ENCODE measurements at places on chromosomes 1 and 21.
A peak's percentile ranks its signal among the peaks of the same experiment; 100 is the strongest.

DNA sequence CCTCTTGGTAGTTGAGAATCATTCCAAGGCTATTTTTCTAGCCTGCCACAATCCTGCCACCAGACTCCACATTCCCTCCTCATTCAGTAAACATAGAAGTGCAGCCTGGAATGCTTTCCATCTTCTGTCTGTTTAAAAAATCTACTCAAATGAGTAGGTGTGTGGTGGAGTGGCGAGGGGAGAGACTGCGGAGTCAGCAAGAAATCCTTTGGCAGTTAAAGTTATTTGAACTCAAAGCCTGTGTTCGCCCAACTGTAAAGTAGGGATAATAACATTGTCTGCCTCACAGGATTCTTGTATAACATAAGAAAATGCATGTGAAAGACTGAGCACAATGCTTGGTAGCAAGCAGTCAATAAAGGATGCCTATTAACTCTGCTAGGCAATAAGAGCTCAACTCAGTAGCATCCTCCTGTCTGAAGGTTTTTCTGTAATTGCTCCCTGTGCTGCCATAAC is 22.2 kb upstream of the DPT start:
- no peak for DNase-seq

DNA sequence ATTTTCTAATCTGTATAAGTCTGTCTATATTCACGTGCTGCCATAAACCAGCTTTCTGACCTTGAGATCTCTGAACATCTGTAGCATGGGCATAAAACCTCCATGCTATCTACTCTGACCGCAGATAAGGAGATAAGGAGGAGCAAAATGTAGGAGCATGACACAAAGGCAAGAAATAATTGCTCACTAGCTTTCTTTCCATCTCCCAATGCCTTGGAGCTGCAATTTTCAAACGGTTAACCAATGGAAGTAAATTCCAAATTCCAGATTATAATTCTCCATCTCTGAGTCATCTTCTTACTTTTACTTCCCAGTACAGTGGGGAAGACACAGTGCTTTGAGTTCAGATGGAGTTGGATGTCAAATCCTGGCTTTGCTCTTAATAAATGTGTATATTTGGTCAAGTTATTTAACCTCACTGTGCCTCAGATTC is 41.6 kb downstream of the CD58 start:
- no peak for DNase-seq

DNA sequence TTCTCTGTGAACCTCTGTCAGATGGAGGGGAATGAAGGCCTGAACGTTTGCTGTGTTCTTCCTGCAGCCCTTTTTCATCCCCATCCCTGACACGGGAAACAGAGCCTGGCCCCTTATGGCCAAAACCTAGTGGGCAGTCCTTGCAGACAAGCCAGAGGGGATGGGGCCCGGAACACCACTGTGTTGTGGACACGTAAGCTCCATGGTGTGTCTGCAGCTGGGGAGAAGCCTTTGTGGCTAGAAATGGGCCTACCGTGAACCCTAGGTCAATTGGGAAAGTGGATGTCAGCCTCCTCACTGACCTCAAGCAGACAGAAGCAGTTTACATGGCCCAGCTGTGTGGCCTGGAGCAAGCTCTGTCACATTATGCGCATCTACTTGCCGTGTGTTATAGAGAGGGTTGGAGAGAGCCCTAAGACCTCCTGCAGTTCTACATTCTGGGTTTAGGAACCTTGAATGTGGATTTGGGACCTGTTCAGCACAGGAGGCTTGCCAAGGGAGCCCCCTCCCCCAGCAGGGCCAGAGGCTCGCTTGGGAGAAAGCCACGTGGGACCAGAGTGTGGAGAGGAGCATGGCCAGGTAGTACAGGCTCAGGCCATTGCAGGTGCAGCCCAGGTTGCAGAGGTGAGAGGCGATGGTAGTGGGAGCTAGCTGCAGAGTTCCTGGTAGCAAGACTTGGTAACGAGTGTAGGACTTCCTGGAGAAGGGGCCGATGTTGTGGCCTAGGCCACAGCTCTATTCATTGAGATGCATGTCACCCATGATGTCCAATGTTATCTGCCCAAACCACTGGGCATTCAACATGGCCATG is 20.7 kb downstream of the PARS2 start:
- no peak for DNase-seq

DNA sequence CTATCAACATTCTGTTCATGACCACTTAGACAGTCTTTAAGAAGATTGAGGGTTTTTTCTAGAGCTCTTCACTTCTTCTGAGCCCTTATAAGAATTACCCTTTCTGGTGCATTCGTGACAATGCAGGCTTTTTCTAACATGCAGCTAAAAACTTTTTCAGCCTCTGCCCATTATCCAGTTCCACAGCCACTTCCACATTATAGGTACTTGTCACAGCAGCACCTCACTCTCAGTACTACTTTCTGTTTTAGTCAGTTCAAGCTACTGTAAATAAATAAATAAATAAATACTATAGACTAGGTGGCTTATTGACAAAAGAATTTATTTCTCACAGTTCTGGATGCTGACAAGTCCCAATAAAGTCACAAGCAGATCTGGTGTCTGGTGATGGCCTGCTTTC is 284.4 kb upstream of the PKN2 start:
- DNase-seq: no peak

- DNase-seq: no peak
Measured at GRCh38 chr1:204343802-204344201, 15.9 kb downstream of the PLEKHA6 start.

DNA sequence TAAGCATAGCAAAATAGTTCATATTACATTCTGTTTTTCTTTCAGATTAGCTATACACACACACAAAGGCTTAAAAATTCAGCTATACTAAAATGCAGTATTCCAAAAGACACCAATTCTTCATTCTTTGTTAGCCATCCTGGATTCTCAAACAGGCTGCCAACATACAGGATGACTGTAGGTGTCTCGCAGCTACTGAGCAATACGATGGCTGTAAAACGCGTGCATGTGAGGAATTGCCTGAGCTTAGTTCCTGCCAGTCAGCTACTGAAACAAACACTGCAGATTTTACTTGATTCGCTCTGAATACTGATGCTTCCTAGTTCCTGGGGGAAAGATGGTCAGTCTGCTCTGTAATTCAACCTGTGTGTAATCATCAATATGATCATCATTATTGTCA is 24.7 kb upstream of the HMGN1 start:
- no peak for DNase-seq

DNA sequence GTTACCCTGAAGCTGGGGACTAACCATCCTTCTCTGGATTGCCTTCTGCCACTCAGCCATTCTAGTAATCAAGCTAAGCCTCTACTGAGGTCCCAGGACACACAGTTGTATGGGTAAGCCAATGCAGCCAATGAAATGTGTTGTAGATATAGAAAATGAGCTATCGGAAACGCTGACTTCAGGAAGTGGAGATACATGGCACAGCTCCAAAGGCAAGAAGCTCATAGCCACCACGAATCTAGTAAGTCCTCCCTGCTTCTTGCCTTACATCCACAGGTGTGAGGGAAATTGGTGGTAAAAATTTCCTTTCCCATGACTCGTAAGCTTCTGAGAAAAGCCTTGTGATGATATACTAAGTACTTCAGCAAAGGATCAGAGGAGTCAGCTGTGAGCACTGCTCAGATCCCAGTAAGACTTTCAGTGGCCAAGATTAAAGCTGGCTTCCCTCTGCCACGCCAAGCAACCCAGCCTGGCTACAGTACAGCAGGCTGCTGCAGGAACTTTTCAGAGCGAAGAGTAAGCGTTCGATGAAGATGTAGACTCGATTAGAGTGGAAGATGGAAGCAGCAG is 117.7 kb downstream of the SIM2 start:
- DNase-seq: no peak

GRCh38 chr21:28253961-28254360 is 738.7 kb downstream of the LTN1 start:
- no peak for DNase-seq

GRCh38 chr1:50651476-50652263 is 228.4 kb upstream of the DMRTA2 start:
- DNase-seq: no peak

DNA sequence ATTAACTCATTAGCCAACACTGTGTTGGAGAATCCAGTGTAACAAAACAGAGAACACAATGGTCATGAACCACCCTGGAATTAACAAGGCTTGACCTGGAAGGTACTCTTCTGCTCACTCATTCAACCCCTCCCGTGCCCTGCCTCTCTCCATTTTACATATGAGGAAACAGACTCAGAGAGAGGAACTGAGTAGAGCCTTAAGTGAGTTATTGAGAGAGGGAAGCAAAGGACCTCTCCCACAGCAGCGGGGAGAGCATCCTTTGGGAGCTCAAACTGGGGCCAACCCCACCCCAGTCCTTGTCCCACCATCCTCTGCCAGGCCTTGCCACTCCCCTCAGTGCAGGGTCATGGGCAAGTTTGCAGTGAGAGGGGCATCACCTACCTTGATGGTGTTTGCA is 1.4 kb downstream of the S100A12 start:
- no peak for DNase-seq

DNA sequence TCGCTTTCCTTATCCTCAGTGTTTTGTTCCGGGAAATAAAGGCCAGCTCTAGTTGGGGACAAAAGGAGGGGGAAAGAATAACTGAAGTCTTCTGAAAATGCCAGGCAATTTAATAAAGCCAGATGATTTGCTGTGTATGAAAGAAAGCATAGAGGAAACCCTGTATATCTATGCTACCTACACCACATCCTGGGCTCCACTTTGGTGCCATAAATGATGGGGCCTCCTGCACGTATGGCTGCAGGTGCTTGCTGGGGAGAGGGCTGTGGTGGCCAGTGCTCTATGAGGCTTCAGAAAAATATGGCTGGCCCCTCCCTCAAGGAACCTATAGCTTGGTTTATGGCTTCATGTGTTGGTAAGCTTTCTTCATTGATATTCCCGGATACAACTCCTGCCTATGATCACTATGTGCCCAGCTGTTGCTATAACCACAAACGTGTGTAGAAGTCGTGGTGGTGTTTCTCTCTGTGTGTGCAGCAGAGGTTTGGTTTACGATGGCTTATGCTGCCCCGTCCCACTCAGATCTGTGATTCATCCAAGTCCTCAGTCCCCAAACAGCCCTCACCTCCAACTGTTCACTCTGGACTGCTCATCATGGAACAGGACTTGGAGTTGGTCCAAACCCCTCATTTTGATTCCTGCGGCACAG is 59.5 kb downstream of the BACE2 start:
- no peak for DNase-seq

GRCh38 chr21:41349619-41350390 is 12.0 kb upstream of the MX2 start:
- DNase-seq: no peak

DNA sequence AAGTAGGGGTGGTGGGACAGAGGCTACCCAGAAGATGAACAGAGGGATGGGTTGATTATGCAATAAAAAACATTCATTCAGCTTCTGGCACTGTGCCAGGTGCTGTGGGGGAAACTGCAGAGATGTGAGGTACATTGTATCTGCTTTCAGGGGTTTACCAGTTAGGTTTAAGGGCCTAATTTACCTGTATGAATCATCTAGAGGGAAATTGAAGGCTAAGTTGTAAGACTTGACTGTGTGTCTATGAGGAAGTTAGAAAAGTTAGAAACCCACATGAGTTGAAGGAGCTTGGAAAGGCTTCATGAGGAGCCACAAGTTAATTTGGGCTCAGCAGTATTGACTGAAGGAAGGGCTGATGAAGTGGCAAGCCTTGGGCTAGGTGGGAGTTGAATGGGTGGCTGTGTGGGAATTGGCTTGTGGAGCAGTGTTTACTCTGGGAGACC is 36.7 kb upstream of the APOBEC4 start:
- DNase-seq: no peak

GRCh38 chr1:6906783-6907182 is 121.5 kb downstream of the CAMTA1 start:
- no peak for DNase-seq

GRCh38 chr1:221439008-221439746 is 302.7 kb downstream of the DUSP10 start:
- DNase-seq: peak; percentile 64

DNA sequence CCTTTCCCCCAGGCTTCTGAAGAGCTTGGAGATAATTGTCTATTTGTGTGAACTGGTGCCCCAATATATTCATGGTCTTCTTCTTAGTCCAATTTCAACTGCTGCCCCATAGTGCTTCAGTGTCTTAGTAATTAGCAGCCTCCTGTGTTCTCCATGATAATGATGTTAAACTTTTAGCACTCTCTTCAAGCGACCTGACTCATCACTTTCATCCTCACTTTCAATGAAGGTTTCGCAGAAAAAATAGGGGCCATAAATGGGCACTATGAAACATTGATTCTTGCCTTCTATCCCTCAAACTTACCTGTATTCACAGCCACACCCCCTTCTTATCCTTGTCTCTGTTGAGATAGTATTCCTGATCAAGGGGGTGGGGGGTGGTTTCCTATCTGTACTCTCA is 210.6 kb downstream of the DNM3 start:
- DNase-seq: no peak

DNA sequence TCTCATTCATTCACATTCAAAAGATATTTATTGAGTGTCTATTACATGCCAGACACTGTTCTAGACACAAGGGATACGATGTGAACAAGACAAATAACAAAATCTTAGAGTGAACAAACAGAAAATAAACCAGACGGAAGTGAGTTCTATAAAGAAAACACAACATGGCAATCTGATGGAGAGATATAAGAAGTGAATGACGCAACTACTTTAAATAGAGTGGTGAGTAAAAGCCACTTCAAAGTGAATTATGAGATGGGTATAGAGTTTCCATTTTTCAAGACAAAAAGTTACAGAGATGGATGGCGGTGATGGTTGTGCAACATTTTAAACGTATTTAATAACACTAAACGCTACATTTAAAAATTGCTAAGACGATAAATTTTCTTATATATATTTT is 75.4 kb downstream of the CEP170 start:
- no peak for DNase-seq

DNA sequence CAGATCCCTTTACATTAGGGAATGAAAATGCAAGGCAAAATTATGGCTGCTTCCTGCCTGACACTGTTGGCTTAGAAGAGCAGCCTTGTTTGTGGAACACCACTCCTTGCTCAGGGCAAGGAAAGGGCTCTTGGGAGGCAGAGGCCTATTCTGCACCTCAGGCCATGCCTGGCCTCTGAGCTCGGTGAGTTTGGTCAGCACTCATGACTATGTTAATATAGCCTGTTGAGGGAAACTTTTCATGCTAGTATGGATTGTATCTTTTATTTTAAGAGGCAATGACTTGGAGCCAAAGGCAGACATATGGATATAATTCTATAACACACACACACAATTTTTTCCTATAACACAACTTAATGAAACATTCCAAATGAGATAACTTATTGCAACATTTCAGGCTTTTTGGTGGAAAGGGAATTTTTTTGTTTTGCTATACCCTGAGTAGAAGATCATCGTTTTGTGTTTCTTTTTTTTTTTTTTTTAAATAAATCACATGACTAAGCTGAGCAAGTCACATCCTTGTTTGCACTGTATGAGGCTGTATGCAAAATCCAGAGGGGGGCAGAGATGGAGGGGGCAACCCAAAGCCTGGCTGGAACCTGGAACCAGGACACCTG is 5.6 kb upstream of the YRDC start:
- DNase-seq: no peak

Measured in fibroblast of skin of left quadriceps (primary cell).